ENCODE measurements at places on chromosomes 4 and X.

DNA sequence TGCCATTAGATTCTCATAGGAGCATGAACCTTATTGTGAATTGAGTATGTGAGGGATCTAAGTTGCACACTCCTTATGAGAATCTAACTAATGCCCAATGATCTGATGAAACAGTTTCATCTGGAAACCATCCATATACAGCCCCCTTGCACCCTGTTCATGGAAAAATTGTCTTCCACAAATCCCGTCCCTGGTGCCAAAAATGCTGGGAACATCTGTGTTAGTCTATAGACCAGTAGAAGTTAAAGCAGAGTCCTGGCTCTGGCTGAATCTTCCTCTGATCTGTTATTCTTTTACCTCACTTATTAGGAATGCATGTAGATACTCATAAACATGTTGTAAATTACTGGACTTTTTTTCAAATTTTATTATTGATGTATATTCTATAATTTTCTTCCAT, 29.2 kb downstream of the SULT1B1 start:
- DNase-seq = peak; percentile 59

DNA sequence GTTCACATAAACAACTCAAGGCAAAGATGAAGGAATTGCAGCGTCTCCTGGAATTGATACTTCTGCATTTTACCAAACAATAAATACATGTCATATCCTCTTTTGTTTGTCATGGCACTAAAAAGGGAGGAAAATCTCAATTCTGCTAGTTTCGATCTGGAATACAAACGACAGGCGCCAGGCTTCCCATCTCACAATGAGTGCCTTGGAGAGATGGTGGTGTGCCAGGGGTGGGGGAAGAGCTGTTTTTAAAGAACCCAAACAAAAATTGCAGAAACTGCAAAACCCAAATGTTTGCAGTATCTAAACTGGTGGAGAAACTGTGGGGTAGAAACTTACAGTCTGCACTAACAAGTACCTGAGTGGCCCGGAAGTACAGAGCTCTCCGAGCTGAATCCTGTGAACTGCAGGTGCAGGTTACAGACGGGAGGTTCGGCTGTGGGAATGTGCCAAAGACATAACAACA, 53.0 kb upstream of the KLF3 start:
- DNase-seq = no peak

GRCh38 chrX:149469406-149469805, 35.7 kb downstream of the IDS start:
- DNase-seq = peak; percentile 23

GRCh38 chr4:27187786-27188185, 327.1 kb downstream of the STIM2 start:
- no peak for DNase-seq

DNA sequence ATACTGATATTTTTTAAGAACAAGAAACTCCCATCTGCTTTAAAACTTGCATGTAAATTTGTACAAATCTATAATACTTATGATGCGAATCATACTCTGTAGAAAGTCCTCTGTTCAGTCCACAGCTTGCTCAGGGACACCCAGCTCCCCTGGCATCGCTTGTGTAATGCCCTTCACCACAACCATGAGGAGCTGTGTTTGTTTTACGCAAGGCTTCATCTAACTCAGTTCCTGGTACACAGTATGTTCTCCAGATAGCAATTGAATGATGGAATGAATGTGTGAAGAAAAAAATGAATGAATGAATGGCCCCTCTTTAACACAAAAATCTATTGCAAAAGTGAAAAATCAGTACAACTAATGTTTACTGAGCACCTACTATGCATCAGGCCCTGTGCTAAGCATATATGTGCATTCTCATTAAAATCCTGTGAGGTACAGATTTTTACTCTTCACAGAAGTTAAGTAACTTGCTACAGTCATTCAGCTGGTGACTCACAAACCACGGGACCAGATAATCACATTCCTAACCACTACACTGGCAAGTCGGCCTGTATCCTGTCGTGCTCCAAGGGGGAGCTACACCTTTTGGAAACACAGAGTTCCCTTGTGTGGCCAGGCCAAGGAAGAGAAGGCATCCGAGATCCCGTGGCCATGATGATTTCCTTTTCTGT, 58.7 kb upstream of the KDR start:
- DNase-seq = peak; percentile 96

- DNase-seq = no peak
Measured at GRCh38 chr4:82145850-82146249, 227.9 kb downstream of the HNRNPD start.

DNA sequence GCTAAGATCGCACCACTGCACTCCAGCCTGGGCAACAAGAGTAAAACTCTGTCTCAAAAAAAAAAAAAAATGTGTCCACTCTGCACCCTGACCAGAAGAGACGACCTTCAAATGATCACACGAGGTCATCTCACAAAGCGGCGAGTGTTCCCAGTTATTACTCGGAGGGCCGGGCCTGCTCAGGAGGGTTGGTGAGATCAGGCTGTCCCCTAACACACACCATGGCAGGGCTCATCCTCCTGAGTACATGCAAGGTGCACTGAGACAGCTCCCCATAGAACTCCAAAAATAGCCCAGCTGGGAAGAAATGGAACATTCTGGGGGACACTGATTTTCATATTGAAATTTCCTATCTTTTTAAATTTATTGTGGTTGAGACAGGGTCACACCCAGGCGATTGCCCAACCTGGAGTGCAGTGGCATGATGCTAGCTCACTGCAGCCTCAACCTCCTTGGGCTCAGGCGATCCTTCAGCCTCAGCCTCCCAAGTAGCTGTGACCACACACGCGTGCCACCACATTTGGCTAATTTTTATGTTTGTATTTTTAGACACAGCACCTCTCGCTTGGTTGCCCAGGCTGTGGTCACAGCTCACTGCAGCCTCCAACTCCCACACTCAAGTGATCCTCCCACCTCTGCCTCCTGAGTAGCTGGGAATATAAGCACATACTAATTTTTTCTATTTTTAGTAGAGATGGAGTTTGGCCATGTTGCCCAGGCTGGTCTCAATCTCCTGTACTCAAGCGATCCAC, 51.5 kb downstream of the DHRSX start:
- DNase-seq = no peak

DNA sequence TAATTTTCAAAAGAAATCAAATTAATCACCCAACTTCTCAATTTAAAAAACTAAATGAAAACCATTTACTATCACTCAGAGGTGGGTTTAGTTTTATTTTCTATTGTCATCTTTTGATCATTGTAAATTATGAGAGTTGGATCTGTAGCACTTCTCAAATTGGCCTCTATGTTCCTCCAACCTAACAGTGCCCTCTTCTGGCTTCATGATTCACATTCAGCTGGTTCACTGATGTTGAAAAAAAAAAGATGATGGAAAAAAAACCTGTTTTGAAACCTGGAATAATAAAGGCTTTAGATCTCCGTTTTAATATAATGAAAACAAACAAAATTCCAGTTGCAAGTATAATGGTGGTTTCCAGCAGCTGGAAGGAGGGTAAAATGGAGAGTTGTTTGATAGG, 2.4 kb upstream of the NBDY start:
- peak; percentile 47 for DNase-seq

- DNase-seq = no peak
Measured at GRCh38 chrX:129877401-129877800, 28.6 kb upstream of the UTP14A start.

GRCh38 chr4:97577004-97577403, 566.3 kb downstream of the STPG2 start:
- no peak for DNase-seq

GRCh38 chr4:176883108-176883550, 90.4 kb upstream of the VEGFC start:
- no peak for DNase-seq

GRCh38 chrX:135112096-135112729, 8.1 kb downstream of the ETDB start:
- DNase-seq = peak; percentile 27

DNA sequence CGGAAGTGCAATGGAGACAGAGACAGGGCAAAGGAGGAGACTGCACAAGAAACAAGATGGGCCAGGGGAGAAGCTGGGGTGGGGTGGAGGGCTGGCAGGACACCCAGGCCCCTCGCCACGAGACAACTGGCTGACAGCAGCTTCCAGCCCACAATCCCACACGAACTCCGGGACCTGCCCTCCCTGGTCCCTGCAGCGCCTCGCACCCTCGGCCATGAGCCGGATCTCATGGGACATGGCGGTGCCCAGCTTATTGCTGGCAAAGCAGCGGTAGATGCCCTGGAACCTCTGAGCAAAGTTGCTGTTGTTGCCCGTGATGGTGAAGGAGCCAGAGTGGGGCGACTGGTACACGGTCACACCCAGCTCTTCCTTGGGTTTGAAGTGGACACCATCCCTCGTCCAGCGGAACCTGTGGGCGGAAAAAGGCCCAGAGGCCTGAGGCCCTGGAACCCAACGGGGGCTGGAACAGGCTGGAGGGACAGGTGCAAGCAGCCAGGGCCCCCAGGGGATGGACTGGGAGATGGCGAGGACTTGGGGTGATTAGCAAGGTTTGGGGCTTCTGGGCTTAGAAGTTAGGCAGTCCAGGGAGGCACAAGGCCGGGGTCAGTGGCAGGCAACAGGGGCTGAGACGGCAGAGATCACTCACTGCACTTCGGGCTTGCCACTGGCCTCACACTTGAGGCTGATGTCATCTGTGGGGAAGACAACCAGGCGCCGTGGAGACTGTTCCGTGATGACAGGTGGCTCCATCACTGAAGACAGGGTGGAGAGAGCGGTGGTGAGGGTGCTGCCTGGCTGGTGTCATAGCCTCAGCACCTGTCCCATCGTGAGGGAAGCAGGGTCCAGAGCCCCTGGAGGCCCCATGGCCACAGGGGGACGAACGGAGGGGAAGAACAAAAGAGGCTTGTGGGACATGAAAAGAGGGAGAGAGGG, 13.8 kb downstream of the L1CAM start:
- DNase-seq = no peak

DNA sequence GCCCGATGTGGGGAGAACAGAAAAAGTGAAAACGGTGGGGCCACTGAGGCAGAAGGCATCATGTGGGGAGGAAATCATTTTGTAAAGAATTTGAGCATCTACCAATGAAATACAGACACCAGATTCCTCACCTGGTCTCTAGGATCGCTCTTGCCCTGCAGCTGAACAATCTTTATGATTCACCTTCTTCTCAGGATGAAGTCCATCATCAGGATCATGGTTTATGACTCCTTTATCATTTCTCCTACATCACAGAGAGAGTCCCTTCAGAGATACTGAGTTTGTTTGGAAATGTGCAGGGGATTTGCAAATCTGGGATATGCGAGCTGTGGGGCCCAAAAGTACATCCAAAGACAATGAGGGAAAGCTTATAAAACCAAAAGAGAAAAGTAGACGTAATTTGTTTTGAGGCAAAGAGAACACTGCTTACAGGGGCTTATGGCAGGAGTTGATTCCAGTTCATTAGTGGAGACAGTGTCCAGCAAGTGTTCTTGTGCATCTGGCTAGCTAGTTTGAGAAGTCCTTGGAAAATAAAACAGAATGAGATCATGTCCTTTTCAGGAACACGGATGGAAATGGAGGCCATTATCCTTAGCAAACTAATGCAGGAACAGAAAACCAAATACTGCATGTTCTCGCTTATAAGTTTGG, 15.3 kb upstream of the ANXA5 start:
- DNase-seq = no peak

- DNase-seq = no peak
Measured at GRCh38 chr4:2290488-2290887, 28.6 kb upstream of the MXD4 start.

DNA sequence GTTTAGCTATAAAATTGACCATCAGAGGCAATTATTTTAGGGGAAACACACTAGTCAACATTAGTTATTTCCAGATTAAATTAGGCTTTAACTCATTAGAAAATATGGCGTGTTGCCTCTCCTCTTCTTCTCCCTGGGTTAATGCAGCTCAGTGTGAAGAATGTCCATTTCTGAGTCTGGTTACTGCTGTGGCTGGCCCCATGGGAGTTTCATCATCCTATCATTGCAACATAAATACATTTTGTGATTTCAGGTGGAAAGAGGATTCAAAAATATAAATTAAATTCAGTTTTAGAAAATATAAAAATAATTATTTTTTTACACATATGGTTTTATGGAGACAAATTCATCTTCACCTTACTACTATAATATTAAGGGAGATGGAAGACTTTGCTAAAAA, 288.5 kb upstream of the ARSJ start:
- no peak for DNase-seq
